Calu3 (cell line): ENCODE measurements at places on chromosomes 3 and 15. TPM values are rescaled to one million over a fixed set of nuclear protein-coding genes. Genes with fewer than 3 reads are reported as not detected.
A peak's percentile ranks its signal among the peaks of the same experiment; 100 is the strongest.

Gene SI
- not detected in 2 replicates for total RNA-seq

Gene PAQR5
- total RNA-seq = 1.8 and 2.5 TPM in 2 replicates

DNA sequence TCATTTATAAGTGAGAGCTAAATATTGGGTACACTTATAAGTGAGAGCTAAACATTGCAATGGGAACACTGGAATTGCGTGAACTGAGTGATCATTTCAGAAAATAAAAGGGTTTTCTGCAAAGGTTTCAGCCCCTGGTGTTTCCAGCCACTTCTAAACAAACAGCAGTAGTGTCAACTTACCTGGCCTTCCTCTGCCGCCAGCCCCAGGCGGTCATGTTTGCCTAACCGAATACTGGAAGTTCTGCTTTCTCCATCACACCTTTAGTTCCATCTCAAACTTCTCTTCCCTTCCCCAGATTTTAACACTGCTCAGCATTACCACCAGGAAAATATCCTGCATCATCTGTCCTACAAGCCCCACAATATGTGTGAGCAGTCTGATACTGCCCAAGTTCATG, 58.6 kb downstream of the MRPL3 start:
- no peaks in the 10 kb centered on the region for H3K36me3 ChIP-seq
- no peak overlapping the region for H3K4me3 ChIP-seq
- no peaks in the 10 kb centered on the region for H3K4me1 ChIP-seq
- no peak overlapping the region for H3K27ac ChIP-seq
- H3K27me3 ChIP-seq = peaks cover 14% of the 10 kb centered on the region

DNA sequence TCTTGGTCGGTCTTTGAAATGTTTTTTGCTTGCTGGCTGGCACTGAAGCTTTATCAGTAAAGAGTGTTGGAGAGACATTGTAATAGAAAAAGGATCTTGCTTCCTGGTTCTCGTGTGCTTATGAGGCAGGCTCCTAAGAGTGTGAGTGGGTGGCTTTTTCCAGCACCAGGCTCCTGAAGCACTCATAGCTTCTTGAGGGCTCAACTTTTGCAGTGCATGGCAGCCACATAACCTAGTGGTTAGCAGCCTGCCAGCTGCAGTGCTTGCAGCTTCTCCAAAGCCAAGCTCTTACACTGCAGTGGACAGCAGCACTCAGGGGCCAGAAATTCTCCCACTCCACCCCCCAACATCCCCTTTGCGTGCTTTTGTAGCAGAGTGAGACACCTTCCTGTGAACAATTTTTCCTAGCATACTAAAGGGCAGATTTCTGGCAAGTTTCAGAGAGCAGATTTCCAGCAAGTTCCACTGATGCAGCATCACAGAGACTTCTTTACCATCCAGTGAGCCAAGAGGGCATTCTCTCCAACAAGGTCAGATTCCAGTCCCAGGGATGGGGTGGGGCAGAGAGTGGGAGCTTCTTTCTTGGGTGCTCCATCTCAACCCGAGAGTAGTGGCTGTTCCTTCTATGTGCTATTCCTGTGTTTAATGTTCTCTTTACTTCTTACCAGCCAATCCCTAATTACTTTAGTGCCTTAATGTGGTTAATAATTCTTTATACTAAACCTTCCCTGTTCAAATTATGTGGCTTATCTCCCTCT, 15.8 kb upstream of the ARHGEF26 start:
- no peak for DNase-seq
- no peaks in the 10 kb centered on the region for H3K27me3 ChIP-seq
- no peaks in the 10 kb centered on the region for H3K4me1 ChIP-seq
- H3K36me3 ChIP-seq = no peaks in the 10 kb centered on the region
- no peak overlapping the region for H3K27ac ChIP-seq

DNA sequence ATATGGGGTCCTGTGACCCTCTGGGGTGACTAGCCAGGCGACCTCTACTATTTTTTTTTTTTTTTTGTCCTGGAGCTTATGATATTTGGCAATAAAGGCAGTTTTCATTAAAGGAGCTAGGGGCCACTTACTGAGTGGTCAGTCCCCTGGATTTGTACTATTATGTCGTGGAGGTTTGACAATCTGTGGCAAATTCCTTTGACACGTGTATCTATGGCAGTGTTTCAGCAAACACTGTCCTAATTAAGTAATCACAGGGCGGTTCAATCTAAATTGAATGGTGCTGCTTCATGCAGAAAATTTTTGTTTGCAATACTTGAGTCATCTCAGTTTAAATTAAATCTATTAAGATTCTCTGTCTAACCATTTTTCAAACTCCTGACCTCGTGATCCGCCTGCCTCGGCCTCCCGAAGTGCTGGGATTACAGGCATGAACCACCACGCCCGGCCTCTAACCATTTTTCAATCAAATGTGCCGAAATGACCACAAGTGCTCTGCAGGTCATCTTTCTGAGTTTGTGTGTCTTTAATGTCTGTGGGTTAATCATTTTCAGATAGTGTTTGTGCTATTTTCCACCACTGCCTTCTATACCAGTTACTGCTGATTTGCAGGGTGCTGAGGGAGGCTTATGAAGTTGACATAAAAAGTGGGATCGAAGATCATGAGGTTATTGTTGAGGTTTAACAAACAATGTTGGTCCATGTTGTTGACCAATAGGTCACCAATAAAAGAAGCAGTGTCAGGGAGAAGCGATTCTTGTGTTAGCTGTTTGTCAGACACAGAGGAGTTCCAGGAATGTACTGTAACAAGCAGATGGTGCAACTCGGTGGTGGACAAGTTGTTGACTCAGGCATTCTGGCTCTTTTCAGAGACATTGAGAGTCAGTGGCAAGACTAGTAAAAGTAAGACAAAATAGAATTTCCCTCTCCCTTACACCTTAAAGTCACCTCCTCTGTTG, 18.6 kb upstream of the SLC2A2 start:
- H3K27me3 ChIP-seq = no peaks in the 10 kb centered on the region
- H3K27ac ChIP-seq = peak overlapping the region; percentile 4
- DNase-seq = peak; percentile 30

- DNase-seq = no peak
- H3K36me3 ChIP-seq = no peaks in the 10 kb centered on the region
- peaks cover 10% of the 10 kb centered on the region for H3K27me3 ChIP-seq
- H3K4me1 ChIP-seq = no peaks in the 10 kb centered on the region
- no peak overlapping the region for H3K4me3 ChIP-seq
Observed at GRCh38 chr3:40763807-40764206, 239.0 kb downstream of the ZNF621 start.

DNA sequence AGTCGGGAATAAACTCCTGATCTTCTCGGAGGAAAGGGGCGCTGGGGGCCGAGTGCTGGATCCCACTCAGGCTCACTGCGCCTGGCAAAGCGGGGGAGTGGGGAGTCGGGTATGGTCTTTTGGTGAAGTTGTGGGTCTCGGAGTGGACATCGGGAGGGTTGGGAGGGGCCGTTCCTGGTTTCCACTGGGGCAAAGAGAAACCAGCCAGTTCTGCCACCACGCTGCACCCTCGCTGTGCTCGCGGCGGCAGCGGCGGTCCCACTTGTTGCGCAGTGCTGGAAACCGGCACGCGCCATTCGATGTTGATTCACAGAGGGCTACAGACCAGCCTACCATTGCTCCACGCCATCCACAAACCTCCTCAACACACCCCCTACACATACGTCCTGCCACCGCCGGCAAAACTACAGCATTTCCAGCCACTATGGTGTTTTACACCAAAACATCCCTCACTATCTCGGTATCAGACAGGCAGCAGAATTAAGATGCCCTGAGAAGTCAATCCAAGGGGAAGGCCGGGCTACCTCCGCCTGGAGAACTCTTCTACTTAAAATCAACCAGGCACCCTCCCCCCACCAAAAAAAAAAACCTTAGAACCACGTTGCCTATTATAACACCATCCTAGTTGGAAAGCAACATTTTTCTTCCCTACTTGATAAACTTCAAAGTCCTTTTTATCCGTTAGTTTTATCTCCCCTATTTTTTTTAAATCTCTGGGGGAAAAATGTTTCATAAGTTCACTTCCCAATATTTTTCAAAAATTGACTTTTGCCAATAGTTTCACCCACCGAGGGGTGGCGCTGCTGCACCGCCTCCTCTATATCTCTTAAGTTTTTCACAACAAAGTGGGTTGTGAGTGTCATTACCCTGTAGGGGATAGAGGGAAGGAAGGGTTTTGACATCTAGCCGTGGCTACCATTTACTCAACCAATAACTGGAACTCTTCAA, 3.6 kb downstream of the BCL6 start:
- H3K4me1 ChIP-seq = peaks cover 47% of the 10 kb centered on the region
- H3K36me3 ChIP-seq = peaks cover 89% of the 10 kb centered on the region
- H3K27ac ChIP-seq = peak overlapping the region; percentile 64
- peaks cover 5% of the 10 kb centered on the region for H3K27me3 ChIP-seq
- H3K4me3 ChIP-seq = peak overlapping the region; percentile 83
